Stimulated activated naive CD8-positive, alpha-beta T cell treated with anti-CD3 and anti-CD28 coated beads, Interleukin-15, amount 100 ng/mL, for 72 hours (primary cell): ENCODE measurements at places on chromosomes 11 and 22.

DNA sequence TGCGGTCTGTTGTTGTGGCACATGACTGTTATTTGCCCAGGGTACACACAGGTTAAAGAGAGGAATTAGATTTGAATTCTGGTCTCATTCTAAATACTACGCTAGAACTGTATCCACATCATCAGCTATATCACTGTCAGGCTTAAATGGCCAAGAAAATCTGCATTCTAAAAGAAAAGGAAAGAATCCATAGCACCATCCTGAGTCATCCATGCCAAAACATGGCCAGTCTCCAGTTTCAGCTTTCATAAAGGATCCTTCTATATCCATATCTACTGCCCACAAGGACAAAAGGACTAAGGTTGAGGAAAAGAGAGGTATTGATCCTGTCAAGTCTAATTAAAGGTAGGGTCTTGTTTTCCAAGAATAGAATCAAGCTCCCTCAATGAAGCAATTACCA lies 73.6 kb upstream of the GDPD4 start:
- no peak for DNase-seq

- no peak for DNase-seq
These were observed 43.7 kb upstream of the SUSD2 start for GRCh38 chr22:24137595-24137994.

DNA sequence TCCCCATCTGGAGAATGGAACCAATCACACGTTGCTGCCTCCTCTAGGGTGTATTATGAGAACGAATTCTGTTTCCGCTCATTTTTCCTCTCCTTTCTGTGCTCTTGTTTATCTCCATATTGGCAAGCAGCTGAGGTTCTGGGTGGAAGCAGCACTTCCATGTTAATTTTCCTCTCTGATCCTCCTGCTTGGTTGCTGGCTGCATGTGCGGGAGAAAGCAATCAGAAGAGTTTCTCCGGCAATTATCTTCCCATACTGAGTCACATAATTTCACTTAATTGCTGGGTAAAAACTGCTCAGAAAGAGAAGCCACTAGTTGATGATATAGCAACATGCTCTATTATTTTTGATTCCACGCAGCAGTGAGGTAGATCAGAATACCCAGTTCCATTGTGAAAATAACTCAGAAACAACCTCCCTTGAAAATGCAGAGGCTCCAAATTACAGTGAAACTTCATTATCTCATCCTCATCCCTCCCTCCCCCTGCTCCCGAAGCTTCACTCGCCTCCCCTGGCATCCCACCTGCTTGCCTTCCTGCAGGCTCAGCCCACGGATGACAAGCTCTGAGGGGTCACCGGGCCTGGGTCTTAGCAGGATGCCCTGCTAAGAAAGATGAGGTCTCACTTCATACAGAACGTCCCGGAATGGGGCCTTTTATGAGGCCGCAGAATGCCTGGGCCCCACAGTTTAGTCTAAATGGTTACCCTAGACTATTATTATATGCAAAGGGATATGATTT lies 20.4 kb downstream of the FXYD6 start:
- DNase-seq: no peak

GRCh38 chr11:96310236-96310635 lies 32.8 kb downstream of the MAML2 start:
- no peak for DNase-seq

GRCh38 chr11:74815966-74816365 lies 67.3 kb downstream of the RNF169 start:
- no peak for DNase-seq

DNA sequence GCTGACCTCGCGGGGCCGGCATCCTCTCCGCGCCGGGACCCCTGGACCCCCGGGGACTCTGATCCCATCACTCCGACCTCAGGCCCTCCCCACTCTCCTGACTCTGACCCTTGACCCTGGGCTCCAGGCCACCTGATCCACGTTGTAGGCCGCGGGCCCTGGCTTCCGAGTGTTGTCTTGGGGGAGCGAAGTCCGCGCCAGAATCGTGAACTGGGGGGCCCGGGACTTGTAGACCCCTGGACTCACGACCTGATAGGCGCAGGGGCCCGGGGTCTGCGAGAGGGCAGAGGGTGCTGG lies 716 bp upstream of the TYMP start:
- no peak for DNase-seq

DNA sequence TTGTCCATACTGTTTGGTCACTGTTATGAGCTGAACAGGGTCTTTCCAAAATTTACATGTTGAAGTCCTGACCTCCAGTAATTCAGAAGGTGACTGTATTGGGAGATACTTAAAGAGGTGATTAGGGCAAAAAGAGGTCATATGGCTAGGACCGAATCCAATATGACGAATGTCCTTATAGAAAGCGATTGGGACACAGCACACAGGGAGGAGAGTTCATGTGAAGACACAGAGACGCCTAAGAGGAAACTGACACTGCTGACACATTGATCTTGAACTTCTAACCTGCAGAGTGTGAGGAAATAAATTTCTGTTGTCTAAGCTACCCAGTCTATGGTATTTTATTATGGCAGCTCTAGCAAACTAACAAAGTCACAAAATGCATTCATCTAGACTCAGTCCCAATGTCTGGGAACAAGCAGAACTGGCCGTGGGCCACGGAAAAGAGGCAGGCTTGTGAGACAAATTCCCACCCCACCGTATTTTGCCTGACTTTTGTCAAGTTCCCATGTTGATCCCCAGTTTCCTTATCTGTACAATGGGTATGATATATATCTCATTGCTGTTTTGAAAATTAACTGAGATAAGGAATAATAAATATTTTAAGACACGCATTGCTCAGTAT lies 295.0 kb downstream of the NTM start:
- no peak for DNase-seq

- peak; percentile 90 for DNase-seq
These were observed at the start of gene NRXN2 for GRCh38 chr11:64723117-64723906. Gene NRXN2, minus strand, starts transcription at chr11:64723197. Its CDS starts 9,498 bp downstream, at chr11:64713699.

DNA sequence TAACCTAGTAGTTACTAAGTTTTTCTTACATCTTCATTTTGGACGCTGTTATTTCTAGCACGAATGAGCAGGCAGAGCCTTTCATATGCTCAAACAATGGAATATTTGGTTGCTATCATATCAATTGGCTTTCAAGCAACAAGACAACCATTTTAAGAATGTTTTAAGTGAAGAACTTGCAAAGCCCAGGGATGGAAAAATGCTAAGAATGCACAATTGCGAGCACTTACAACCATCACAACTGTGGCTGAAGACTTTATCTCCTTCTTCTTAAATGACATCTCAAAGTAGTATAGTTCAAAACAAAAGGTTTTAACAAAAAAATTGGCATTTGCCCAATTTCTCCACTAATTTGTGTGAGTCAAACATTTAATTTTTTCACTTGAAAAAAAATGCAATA lies 8.3 kb upstream of the MMP1 start:
- DNase-seq: no peak

GRCh38 chr11:88421530-88421929 lies 84.0 kb upstream of the CTSC start:
- peak; percentile 28 for DNase-seq

DNA sequence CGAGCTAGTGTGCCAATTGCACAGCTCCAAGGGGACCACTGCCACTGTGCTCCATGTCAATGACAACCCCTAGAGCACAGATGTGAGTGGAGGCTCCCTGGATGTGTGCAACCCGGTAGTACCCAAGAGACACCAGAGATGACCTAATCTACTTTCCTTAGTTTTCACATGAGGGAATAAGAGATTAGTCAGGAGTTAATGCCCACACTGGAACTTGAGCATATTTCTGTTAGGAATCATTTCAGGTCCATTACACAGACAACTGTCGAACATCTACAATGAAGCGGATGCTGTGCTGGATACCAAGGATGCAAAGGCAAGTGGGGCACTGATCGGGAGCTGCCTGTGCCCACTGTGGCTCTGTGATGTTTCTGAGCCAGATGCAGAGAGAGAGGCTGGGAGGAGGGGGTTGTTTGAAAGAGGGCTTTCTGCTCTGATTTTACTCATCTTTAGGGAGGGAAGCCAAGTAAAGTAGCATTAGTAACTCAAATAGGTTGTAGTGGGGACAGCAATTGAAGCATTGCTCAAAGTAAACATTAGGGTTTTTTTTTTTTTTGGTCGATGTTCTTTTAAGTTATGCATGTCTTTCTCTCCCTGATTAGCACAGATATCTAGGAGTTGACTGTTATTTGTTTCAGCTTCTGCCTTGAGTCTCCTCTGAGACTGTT lies 82.5 kb upstream of the SORL1-AS1 start:
- DNase-seq: no peak

GRCh38 chr22:40544758-40545157 lies 91.8 kb downstream of the MRTFA start:
- DNase-seq: no peak

DNA sequence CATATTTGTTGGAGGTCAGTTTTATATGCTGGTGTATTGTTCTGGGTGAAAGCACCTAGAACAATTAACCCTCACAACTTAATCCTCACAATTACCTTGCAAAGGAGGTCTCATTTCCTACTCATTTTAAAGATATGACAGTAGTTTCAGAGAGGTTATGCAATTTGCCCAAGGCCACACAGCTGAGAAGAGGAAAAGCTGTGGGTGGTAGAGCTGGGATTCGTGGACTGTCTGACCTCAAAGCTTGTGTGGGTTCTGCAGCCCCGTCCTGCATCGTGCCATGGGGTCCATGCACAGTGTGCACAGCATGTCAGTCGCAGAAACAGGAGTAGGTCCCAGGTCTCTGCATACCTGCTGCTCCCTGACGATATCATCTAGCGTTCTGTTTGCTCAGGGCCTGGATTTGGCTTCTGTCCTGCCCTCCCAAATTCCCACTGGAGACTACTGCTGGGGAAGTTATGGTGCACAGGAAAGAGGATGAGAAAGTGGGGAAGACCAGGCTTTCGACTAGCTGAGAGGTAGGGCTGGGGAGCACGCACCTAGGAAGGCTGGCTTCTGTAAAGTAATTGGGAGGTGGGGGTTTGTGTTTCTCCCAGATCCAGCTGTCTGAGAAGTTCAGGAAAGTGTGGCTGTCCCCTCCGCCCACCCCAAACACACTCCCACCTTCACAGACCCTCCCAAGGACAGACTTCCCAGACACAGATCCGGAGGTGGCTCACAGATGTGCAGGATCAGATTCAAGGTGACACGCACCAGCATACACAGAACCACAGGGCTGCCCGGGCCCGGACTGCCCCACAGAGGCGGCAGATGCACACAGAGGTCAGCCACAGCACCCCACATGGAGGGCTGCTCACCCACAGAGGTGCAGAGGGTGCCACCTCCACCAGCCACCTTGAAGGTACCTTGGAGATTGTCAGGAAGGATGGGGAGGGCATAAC lies 2.0 kb downstream of the BACE1 start:
- no peak for DNase-seq

DNA sequence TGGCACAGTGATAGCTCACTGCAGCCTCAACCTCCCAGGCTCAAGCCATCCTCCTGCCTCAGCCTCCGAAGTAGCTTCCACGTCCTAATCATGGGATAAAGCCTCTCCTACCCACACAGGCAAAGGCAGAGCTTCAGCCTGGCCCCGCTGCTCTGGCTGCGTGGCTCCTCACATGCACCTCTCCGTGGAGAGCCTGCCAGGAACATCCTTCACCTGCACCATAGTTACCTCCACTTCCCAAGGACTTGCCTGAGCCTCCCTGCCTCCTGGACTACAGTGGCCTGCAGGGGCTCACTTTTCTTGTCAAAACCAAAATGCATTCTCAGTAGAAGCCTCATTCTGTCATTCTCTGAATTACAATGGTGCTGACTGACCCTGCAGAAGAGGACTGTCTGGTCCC lies 6.5 kb downstream of the C11orf16 start:
- no peak for DNase-seq

DNA sequence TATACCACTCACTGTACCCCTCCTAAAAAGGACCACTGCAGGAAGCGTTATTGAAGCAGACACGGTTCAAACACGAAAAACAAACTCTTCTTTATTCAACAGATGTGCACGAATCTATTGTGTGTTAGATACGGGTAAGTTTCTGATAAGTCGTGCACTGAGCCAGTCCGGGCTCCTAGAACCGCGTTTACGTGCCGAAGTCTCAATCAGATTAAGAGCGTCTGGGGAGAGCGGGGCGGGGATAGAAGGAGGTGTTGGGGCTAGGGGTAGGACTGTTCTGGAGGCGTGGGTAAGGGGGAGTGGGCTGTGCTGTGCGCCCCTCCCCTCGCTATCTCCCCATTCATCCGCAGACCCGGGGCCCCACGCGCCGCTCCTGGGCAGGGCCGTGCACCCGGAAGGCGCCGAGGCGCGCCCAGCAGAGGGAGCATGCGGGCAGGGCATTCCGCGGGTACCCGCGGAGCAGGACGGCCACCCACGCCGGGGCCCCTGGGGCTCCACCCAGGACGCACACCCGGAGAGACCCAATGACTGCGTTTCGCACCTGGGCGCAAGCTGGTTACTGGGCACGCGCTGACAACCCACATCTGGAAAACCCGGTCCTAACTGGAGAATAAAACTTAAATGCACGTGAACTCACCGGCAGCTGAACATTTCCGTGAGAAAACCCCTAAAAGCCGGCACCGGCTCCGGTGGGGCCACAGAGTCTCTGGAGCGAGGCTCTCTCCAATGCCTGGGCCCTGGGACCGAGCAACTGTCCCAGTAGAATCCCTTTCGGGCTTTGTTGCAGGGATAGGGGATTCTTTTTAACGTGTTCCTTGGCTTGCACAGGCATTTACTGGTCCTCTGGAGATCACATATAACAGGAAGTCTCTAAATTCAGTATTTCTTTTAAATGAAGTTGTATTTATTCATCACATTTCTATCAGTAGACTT lies 40.6 kb downstream of the WEE1 start:
- peak; percentile 94 for DNase-seq

GRCh38 chr22:49508561-49508960 lies 319.1 kb downstream of the BRD1 start:
- DNase-seq: no peak

DNA sequence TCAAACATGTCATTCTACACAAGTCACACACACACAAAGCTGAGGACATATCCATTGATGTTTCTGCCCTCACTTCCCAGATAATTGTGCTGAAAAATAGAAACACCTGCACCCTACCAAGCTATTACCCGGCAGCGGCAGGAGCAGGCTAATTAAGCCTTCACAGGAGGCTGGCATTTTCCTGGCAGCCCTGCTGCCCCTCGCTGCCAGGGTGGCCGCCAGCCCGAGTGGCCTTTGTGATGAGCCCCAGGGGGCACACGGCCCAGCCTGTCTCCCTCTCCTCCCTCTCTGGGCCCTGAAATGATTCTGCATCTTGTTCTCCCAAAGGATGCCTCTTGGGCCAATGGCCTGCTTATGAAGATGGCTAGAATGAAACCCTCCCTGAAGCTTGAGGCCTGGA lies 76.2 kb upstream of the TP53I11 start:
- DNase-seq: no peak

DNA sequence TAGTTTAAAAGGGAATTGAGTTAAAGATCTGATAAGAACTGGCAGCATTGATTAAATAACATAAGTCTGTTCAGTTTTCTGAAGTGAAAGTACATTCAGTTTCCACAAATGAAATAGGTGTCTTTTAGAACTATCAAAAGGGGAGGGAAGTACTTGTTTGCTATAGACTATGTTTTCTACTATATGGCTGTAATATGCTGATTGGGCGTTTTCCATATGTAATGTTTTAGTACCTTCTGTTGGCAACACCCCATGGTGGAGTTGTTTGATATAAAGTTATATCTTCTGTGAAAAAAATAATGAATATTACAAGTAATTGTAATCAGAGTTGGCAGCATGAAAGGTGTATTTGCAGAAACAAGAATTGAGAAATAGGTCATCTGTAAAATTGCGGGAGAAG lies 237.6 kb downstream of the JRKL start:
- DNase-seq: no peak
